ENCODE measurements at places on chromosomes 2 and 18. TPM values are rescaled to one million over a fixed set of nuclear protein-coding genes. Genes with fewer than 3 reads are reported as not detected.

GRCh38 chr2:56021136-56021474 lies 97.5 kb upstream of the EFEMP1 start:
- DNase-seq, result no peak

DNA sequence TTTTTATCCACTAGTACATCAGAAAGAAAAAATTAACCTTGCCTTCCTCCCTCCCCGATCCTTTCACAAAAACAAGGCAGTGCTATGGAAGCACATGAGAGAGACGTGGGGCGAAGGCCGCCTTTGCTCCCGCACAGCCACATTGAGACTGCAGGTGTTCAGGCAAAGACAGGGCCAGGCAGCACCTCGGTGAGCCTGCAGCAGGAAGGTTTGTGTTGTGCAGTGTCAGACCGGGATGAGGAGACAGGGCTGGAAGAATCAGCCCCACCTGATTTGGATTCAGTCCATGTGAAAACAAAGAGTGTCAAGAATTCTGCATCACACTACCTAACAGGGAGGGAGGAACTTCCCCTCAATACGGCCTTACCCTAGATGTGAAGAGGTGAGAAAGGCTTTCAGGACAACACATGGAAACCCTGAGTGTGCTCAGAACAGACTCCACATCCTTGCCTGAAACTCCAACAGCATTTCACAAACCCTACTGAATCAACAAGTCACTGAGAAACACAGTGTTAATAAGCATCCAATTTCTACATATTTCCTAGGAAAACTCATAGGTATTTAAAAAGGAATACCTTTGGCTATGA lies 59.6 kb downstream of the HDAC4 start:
- no peak for DNase-seq

GRCh38 chr2:127631541-127631996 lies 14.4 kb upstream of the GPR17 start:
- DNase-seq, result no peak

- no peak for DNase-seq
Measured at GRCh38 chr2:236745420-236746210, 176.0 kb downstream of the ACKR3 start.

DNA sequence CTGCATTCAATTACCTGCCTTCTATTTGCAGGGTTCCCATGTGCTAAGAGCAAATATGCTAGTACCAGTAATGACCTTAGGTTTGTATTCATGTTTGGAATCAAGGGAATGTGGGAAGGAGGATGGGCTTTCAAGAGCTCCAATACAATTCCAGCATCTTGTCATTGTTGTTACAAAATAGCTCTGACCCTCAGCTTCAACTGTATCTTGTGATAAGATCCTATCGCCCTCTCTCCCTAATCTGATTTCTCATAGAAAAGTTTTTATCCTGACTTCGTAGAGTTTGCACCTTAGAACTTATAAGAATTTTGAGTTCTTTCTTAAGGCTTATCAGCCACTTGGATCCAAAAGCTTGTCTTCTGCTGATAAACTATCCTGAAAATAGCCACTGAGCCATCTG lies 749.5 kb upstream of the ACVR2A start:
- no peak for DNase-seq

- no peak for DNase-seq
Measured at GRCh38 chr2:136362676-136363390, 244.9 kb upstream of the CXCR4 start.

GRCh38 chr18:49459404-49460171 lies 857 bp downstream of the DYM start:
- no peak for DNase-seq

DNA sequence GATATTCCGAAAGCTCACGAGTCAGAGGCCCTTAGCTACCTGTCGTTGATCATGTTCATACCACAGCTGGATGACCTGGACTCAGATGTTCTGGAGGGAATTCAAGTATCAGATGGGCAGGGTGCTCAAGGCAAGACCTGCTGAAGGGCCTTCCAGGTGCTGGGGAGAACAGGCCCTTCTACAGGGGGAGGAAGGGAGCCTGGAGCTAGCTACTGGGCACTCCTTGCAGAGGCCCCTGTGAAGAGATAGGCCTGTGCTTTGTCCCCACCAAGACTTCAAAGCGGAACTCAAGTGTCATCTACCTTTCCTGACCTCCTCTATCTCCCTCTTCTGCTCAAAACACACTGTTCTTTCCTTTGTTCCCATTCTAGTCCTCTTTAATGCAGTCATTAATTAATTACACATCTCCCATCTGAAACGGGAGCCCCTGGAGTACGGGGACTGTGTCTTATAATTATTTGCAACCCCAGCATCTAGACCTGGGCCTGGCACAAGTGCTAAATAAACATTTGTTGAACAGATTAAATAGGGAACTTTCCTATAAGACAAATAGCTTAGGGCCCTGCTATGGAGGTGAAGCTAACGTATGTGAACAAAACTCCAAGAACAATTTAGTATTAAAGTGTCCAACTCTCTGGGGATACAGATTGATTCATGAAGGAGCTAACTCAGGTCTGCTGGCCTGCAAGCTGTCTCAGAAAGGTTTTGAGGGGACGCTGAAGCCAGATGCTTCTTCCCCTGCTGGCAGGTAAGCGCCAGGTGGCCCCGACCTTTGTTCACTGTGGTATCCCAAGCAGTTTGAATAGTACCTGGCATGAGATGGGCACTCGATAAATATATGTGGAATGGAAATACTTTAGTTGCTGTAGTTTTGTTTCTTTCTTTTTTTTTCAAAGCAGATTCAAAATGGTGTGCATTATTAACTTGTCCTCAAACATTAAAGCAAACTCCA lies 22.0 kb downstream of the RHOB start:
- DNase-seq, result no peak

DNA sequence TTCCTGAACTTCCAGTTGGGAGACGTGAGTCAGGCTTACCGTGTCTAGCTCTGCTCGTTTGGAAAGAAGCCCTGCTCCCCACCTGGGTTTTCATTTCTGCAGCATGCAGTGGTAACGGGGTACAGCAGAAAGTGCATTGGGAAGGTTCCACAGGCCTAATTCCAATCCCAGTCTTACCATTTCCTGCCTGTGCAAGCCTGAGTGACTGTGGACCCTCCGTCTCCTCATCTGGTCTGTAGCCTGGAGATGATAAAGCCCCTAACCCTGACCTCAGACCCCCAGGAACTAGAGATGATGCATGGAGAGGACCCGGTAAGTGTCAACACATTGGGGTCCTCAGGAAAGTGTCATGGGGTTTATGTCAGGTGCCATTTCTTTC lies 5.8 kb upstream of the PSD4 start:
- DNase-seq, result no peak

DNA sequence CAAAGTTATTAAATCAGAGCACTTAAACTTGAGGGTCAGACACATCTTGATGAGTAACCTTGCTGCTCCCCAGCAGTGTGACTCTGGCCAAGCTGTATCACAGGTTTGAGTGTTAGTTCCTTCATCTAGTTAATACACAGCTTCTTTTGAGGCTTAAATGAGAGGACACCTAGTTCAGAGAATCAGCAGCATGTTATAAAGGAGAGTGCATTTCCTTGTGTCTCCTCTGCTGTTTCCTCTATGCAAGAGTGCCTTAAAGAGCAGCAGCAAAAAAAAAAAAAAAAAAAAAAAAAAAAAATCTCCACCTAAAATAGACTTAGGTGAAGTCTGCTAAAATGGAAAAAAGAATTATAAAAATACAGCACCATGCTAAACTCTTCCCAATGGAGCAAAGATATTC lies 261.9 kb downstream of the TCF4 start:
- DNase-seq, result no peak

DNA sequence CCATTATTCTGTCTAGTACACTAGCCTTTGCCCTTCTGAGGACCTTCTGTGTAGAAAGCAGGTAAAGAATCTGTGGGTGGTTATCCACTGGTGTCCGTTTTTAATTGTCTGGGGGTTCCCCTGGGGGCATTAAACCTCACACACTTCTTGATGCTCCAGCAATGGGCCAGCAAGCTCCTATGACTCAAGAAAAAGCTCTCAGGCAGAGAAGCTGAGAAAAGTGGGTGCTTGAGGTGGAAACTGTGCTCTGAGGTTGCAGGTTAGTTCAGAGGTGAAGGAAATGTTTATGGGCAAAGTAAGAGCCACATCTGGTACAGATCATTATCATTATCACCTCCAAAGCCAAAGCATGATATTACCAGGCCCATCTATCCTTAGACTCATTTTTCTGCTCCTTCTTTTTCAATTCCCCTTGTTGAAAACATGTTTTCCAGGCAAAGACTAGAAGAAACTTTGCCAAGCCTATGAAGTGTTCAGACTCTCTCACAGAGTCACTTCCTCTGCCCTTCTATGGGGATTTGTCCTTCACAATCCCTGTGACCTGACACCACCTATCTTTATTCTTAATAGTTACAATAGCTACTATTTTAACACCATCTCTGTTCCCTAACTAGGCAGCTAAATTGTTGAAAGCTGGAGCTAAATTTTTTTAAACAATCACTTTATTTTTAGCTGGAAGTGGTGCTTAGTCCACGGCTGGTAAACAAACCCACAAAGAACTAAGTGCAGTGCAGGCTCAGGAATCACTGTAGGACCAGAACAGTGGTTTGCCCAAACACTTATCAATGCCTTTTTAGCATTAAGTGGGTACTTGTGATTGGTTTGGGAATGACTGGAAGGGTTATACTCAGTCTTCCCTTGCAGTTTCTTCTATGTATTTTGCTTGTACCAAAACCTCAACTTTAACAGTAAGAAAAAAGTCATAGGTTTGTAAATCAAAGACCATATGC lies 512.8 kb upstream of the POU3F3 start:
- DNase-seq, result no peak

DNA sequence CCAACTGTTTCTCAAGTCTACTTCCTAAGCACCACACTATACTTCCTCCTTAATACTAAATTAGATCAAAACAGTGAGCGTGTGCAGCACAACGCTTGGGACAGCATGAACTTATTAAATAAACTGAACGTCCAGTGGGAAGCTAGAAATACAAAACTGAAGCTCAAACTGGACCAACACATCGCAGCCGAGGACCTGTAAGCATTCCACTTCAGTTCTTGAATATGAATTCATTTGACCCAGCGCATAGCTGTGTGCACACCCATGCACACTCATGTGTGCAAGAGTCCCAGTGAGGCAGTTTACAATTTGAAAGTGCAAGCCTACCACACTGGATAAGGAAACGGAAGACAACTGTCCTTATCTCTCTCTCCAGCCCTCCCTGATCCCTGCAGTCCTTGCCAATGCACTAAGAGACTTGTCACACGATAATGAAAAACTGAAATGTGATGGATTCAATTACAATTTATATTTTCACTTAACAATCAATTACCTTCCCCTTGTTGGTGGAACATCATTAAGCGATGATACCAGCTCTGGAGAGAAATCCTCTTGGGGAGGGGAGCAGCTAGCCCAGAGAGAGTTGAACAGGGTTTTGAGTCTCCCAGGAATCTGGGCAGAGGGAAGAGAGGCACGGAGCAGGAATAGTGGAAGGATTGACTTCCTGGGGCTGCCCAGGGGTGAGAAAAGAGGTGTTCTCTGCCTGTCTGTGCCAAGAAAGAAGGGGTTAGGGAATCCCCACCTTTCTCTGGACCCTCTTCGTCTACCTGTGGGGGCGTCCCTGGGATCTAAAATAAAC lies 186.5 kb upstream of the KLHL29 start:
- DNase-seq, result no peak

DNA sequence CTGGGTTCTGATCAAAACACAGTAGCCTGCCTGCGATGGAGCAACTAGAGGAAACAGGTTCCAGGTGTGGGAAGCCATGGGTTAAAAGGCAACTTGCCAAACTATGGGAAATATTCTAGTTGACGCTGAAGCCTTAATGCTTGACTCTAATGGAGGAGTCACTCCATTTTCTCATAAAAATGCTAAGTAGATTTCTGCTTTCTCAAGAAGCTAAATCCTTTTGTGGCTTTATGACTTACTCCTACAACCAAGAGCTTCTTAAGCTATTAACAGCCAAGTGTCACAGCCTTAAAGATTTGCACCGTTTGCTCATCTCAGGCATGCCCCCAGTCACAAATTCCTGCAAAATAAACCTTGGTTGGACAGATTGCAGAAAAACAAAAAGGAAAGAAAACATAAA lies 25.2 kb downstream of the ANKRD44 start:
- DNase-seq, result no peak

- DNase-seq, result no peak
Measured at GRCh38 chr2:161170958-161171932, 11.0 kb downstream of the TANK start.

- DNase-seq, result no peak
Measured at GRCh38 chr2:68753318-68753717, 18.7 kb downstream of the ARHGAP25 start.

- DNase-seq, result no peak
Measured at GRCh38 chr2:59027320-59027719, 786.2 kb upstream of the FANCL start.

GRCh38 chr18:3177902-3178687 lies 41.7 kb downstream of the MYOM1 start:
- no peak for DNase-seq

- no peak for DNase-seq
Measured at GRCh38 chr2:232772531-232772930, 3.8 kb downstream of the KCNJ13 start.

GRCh38 chr2:95317665-95318425 lies 20.7 kb downstream of the KCNIP3 start:
- no peak for DNase-seq

PRSS56 gene
- not detected for total RNA-seq

PFN4 gene
- total RNA-seq, result not detected

TLX2 gene
- total RNA-seq, result not detected

ST8SIA5 gene
- total RNA-seq, result 0.05 TPM

EGR4 gene
- total RNA-seq, result not detected

PRKAG3 gene
- not detected for total RNA-seq

DSG4 gene
- not detected for total RNA-seq

ITPRIPL1 gene
- 3.1 TPM for total RNA-seq

SPIRE1 gene
- total RNA-seq, result 2.9 TPM

FOXI3 gene
- total RNA-seq, result not detected

Measured in liver (tissue), 10 donors.